HS-27A (cell line): ENCODE measurements at places on chromosomes 2 and 18.

- DNase-seq = no peak
Measured at GRCh38 chr2:147026664-147027295, 818.0 kb upstream of the ACVR2A start.

DNA sequence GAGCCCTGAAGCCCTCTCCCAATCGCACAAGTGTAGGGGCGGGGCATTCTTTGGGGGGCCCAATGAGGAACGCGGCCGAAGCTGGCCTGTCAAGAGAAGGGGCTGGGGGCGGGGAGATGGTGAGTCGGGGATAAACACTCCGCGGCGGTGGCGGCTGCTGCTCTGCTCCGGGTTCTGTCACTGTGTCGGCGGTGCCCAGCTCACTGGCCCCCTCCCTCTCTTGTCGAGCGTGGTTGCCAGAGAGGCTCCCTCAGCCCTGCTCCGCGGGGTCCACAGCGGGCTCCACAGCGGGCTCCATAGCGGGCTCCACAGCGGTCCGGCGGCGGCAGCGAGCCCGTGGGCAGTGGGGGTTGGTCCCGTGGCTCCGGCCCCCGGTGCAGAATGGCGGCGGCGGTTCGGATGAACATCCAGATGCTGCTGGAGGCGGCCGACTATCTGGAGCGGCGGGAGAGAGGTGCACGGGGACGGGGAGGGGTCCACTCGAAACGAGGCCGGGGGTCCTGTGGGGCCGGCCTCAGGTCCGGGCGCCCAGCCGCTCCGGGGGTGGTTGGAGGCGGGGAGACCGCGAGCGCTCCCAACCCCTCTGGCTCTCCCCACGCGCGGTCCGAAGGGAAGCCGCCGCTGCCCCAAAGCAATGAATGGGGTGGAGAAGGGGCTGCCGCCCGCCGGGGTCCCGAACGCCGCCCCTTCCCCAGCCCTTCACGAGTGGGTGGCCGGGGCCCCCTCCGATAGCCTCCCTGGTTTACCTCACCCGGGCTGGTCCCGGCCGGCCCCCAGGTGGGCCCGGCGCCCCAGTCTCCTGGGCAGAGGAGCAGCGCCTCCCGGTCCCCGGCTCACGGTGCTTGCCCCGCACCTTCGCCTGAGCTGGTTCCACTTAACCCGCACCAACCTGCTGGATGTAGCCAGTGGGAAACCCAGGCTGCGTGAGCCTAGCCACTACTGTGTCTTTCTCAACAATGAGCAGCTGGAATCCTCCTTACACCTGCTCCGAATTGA lies at the start of gene MXD1:
MXD1 (plus strand) TSS at position 160 of the 996 bp plus-strand sequence; CDS start at position 382, 222 bp downstream.
- DNase-seq = no peak

DNA sequence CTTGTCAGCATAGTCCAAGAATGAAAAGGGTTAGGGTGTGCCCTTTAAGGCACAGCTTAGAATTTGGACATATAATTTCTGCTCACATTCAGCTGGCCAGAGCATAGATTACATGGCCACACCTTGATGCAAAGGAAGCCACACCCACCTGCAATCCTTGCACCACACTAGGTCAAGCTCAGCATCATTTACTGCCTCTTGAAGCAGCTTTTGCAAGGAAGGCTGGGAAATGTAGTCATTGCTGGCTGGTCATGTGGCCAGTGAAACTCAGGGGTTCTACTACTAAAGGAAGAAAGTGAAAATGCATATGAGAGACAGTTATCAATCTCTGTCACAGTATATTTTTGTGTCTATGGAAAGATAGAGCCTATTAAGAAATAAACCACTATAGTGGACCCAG lies 159.3 kb downstream of the GFPT1 start:
- no peak for DNase-seq

DNA sequence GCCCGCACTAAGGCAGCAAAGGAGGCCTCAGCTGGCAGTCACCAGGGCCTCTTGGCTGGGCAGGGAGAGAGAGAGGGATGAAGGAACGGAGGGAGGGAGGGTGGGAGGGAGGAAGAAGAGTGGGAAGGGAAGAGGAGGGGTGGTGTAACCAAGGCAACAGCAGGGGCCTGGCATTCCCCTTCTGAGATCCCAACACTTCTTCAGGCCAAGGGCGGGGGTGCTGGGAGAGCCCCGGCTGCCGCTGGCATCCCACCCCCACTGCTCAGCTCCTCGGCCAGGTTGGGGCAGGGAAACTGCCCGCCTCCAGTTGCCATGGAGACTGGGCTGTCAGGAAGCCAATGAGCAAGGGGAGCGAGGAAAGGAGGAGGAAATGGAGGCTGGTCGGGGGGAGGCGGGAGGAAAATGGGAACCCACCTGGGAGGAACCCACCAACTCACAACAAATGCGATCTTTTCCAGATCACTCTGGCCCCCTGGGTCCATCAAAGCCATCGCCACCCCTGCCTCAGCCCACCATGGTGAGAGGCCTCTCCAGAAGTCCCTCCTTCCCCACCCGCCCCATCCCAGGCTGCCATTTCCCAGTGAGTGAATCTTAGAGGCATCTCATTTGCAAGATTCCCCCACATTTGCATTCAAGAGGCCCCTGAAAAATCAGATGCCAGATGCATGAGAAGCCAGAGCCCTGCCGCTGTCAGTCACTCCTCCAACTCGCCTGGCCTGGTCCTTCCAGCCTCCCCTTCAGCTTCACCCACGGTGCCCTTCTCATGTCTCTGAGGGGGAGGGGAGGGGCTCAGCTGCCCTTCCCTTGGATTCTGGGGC lies 12.4 kb downstream of the SH2D6 start:
- no peak for DNase-seq

DNA sequence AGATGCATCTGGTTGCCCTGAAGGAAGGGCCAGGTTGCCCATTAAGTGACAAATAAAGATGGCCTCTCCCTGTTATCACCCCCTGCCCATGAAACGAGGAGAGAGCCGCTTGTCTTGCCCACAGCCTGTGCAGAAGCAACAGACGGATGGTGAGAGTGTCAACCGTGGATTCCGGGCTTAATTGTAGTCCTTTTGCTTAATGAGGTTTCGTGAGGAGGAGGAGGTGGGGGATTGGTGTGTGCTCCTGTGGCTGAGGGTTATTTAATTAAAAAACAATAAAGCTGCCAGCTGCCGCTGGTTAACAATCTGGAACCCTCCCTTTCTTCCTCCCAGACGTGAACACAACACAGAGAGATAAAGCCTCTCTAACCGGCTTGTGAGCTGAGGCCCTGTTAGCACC lies 188.0 kb upstream of the PARD3B start:
- DNase-seq = no peak

GRCh38 chr2:197077336-197077735 lies 150.8 kb upstream of the PGAP1 start:
- no peak for DNase-seq

- DNase-seq = no peak
Measured at GRCh38 chr2:148899638-148900318, 24.8 kb downstream of the KIF5C start.

GRCh38 chr18:58455314-58456188 lies 173.3 kb downstream of the ALPK2 start:
- no peak for DNase-seq

- no peak for DNase-seq
Measured at GRCh38 chr18:48263914-48264902, 145.0 kb downstream of the ZBTB7C start.

GRCh38 chr2:204663816-204664425 lies 118.6 kb downstream of the PARD3B start:
- no peak for DNase-seq

- no peak for DNase-seq
Measured at GRCh38 chr18:26526128-26526965, 22.0 kb downstream of the KCTD1 start.

DNA sequence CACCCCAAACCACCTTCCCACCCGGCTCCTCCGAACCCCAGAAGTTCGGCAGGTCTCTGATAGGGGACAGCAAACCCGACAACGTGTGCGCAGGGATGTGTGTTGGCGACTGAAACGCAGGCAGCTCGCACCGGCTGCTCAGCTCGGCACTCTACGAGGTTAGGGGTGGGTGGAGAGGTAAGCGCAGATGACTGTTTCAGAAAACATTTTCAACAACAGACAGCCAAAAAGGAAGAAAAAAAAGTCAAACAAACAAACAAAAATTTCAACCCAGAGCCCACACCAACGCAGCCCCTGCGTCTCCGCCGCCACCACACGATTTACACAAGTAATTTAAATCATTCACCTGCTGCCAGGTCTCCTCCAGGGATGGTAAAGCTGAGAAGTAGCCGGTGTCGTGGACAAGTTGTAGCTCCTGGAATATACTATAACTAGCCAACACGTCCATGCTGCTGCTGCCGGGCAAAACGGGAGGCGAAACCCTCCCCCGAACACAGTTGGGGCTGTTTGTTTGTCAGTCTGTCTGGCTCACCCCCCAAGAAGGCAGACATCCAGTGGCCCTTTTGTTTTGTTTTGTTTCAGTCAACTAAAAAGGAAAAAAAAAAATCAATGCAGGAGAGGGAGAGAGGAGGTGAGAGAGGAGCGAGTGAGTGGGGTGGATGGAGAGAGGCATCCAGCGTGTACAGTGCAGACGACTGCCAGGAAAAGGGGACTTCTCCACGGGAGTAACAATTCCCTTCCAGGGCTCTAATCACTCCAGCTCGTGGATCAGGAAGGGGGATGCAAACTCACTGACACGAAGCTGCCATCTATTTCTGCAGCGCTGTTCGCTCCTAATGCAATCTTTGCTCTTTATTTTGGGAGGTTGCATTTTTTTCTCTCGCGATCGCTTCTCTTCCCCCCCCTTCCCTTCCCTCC lies at the start of gene KLF7:
KLF7 (minus strand) TSS at position 828 of the 918 bp plus-strand sequence; CDS start at position 448, 380 bp downstream.
- DNase-seq = no peak

- no peak for DNase-seq
Measured at GRCh38 chr2:181742922-181743722, 62.8 kb upstream of the NEUROD1 start.

GRCh38 chr18:41072946-41073345 lies 882.1 kb upstream of the PIK3C3 start:
- no peak for DNase-seq

- no peak for DNase-seq
Measured at GRCh38 chr2:6968319-6969100, 51.3 kb downstream of the RNF144A start.

DNA sequence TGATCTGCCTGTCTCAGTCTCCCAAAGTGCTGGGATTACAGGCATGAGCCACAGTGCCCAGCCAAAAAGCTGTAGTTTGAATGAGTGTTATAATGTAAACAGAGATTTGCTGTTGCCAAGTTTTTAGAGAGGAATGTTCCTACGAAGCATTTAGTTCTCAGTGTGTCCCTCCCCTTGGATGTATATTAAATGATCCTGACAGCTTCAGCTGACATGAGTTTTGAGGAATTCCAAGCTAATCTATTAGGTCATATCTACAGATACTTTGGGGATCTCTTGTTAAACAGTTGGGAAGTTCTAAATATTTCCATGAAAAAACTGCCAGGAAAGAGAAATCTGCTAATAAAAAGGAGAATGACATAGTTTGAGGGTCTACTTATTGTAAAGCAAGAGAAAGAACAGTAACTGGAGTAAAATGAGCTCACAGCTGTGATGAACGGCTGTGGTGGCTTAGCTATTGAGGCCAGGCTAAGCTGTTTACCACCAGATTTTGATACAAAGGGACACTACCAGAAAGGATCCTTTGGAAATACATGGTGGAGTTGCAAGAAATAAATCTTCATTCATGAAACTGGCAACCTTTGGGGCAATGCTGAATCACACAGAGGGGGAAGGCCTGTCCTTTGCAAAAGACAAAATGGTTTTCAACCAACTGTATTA lies 2.6 kb upstream of the STON1 start:
- no peak for DNase-seq

DNA sequence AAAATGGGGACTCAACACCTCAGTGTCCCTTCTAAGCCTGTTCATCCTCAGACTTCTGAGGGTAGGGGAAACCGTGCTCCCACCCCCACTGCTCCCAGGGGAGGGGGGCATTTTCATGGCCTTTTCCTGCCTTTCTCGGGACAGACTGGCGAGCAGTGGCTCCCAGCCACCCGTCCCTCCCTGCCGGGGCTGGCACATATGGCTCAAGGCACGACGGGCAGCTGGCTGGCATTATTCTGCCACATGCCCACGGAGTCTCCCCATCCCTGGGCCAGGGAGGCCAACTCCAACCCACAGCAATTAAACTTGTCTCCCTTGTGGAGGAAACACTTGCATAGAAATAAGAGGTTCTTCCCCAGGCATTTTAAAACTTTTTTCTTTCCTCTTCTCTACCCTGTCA lies 148.5 kb upstream of the CBLN2 start:
- DNase-seq = no peak

DNA sequence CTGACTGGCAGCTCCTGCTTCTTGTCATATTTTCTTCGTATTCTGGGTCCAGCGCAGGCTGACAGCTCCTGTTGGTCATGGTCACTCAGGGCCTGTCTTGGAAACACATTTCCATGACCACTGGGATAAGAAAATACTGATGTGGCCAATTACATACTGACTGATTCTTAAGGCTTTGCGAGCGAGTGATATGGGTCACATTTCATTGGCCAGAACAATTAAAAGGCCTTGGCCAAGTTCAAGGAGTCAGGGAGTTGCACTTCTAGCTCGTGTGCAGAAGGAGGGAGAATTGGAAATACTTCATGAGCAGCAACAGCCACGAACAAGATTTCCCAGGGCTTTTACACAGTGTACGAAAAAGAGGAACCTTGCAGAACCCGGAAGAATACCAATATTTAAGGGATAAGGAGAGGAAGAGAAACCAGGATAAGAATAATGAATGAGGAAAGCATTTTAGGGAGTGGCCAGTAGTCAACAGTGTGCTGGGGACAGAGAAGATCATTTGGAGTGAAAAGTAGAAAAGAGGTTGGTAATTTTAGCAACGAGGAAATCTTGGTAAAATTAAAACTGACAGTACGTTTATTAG lies 149.5 kb downstream of the ATP9B start:
- DNase-seq = no peak
